Activated T-cell treated with anti-CD3 and anti-CD28 coated beads for 48 hours (primary cell): ENCODE measurements at places on chromosomes 2 and 18.

GRCh38 chr18:51908598-51908944 is 431.4 kb upstream of the DCC start:
- DNase-seq: no peak

DNA sequence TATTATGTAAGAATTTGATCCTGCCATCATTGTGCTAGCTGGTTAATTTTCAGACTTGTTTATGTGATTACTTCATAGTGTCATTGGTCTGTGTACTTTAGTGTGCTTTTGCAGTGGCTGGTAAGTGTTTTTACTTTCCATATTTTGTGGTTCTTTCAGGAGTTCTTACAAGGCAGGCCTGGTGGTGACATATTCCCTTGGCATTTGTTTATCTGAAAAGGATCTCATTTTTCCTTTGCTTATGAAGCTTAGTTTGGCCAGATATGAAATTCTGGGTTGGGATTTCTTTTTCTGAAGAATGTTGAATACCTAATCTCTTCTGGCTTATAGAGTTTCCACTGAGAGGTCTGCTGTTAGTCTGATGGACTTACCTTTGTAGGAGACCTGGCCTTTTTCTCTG is 72.8 kb upstream of the MC4R start:
- DNase-seq: no peak

DNA sequence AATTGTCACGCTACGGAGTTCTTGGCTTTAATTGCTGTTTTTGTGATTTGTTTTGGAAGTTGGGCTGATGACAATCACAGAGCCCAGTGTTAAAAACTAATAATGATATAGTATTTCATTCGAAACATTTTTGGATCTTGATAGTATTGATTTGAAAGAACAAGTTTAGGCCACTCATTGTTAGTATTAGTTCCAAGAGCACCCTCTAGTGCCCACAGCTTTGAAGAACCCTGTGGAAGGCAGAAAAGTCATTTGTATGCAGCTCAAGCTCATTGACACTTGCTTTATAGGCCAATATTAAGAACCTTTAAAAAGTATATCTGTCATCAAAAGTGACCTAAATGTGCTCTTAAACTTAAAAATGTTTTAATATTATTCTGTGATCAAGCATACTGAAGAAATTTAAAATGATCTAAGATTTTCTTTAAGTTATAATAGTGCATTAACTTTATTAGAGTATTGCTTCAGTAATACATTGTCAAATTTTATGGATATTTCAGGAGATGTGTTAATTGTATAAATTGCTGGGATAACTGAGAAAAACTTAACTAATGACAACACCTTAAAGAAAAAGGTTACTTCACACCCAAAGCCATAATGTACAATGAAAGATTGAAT is 191.0 kb downstream of the GRB14 start:
- no peak for DNase-seq

GRCh38 chr2:68108120-68108519 is 45.3 kb upstream of the C1D start:
- DNase-seq: no peak

DNA sequence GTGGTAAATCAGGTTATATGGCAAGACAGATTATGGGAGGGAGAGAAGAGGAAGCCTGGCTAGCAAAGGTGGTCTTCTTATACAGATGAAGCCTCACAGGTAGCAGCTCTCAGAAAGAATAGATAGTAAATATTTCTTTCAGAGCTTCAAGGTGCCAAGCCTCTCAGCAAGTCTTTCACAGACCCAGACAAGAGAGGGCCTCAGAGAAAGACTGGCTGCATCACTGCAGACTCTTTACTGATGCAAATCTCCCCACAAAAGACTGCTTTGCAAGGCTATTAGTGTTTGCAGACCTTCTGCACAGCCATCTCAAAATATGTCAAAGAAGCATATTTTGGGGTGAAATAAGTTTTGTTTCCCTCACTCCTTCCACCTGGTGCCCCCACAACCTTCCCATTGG is 372.4 kb upstream of the RND3 start:
- DNase-seq: no peak

GRCh38 chr2:41169744-41170143 is 717.9 kb upstream of the SLC8A1 start:
- DNase-seq: no peak

- no peak for DNase-seq
Measured at GRCh38 chr2:103788389-103788788, 1026.6 kb downstream of the TMEM182 start.

- no peak for DNase-seq
Measured at GRCh38 chr2:220499225-220499624, 871.8 kb downstream of the SLC4A3 start.

GRCh38 chr18:34399892-34400291 is 175.2 kb upstream of the NOL4 start:
- DNase-seq: no peak

- DNase-seq: peak; percentile 1
Measured at GRCh38 chr18:6920099-6920955, 190.8 kb downstream of the ARHGAP28 start.

DNA sequence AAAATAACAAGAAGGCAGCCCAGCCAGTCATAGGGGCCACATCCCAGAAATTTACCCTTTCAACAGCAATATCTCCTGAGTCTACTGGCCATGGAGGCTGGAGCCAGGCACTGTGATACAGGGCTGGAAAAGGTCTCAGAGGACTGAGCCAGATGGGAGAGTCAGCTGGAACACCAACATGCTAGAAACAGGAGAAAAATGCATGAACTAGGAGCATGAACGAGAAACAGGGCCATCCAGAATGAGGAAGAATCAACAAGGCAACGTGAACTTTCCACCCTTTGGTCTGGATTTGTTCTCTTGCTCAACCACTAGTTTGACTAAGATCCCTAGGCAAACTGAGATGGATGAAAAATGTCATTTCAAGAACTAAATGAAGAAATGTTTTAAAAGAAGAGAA is 13.1 kb downstream of the PID1 start:
- DNase-seq: no peak

DNA sequence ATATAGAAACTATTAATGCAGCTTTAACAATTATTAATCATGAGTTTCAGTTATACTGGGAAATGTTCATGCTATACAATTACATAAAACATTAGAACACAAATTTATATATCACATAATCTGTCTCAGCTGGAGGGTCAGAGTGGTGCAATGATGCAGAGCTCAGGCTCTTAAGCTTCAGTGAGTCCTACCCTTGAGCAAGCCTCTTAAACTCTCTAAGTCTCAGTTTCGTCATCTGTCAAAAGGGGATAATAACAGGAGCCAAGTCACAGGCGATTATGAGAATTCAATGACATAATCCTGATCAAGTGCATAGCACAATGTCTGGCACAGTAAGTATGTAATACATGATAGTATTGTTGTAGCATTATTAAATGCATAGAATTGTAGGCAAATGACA is 46.0 kb downstream of the LAMA1 start:
- DNase-seq: no peak

DNA sequence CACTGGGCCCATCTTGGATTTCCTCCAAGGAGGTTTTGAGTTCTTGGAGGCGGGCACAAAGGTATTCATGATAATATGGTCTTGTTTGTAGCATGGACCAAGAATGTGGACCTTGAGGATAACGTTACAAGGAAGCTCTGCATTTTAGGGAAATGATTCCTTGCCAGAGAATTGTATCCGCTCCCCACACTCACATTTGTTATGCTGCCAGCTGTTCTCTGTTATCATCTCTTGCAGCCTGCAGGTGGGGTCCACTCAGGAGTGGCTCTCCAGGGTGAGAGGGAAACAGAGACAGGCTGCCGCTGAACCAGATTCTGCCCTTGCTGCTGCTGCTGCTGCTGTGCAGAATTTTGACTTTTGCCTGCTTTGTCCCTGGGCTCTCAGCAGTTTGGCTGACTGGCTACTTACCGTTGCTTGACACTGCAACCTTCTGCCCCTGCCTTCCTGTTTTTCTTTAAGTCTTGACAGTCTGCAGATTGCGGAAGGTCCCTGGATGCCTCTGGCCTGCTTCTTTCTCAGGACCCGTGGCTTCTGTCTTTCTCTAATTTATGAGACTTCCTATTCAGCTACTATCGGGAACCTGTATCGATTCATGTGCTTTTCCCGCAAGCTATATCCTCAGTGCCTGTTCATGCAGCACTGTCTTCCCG is 122.3 kb upstream of the DOCK10 start:
- no peak for DNase-seq

- DNase-seq: no peak
Measured at GRCh38 chr2:240292035-240292574, 143.4 kb upstream of the GPC1 start.

- DNase-seq: no peak
Measured at GRCh38 chr2:52676056-52676455, 1091.5 kb upstream of the CHAC2 start.

DNA sequence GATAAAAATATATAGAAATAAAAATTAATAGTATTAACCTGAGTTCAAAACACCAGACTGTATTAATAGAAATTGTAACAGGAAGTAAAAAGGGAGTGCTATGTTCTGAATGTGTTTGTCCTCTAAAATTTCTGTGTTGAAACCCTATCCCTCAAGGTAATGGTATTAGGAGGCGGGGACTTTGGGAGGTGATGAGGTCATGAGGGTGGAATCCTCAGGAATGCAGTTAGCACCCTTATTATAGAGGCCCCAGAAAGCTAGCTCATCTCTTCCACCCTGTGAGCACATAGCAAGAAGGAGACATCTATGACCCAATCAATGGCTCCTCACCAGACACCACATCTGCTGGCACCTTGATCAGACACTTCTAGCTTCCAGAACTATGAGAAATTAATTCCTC is 124.5 kb downstream of the CMPK2 start:
- no peak for DNase-seq

DNA sequence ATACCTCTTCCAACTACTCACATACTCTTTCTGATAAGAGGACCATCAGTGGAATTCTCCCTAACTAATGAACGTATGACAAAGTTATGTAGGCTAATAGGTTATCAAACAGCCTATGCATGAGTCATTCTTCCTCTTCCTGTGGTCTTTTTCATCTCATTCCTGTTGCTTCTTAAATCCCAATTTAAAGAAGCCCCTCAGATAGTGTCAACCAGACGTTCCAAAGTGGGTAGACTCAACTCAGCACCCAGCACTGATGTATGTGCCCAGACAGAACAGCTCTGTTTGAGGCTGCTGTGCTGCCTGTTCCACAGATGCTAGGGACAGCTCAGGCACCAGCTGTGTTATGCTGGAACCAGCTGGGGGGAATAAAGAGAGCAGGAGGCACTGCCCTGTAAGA is 52.6 kb downstream of the CXCR4 start:
- DNase-seq: no peak

GRCh38 chr2:196876364-196876763 is 50.1 kb downstream of the PGAP1 start:
- DNase-seq: no peak

DNA sequence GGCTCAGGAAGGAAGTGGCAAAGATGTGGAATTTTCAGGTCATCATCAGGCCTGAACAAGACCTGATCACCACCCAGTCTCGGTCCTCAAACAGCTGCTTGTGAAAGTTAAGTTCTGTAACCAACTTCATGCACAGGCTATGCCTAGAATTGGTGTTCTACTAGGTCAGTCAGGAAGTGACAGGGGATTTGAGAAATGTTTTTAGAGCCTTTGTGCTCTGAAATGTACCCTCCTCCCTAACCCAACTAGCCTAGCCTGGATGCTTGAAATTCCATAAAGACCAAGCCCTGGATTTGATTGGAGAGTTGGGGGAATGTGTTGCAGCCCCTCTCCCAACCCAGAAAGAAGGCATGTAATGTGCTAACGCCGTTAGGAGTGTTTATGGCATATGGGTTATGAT is 63.3 kb downstream of the TGOLN2 start:
- DNase-seq: no peak

GRCh38 chr18:48673456-48673852 is 134.6 kb downstream of the CTIF start:
- no peak for DNase-seq

- DNase-seq: no peak
Measured at GRCh38 chr2:170345607-170346006, 167.7 kb downstream of the MYO3B start.

GRCh38 chr2:15974565-15975260 is 34.4 kb downstream of the MYCN start:
- no peak for DNase-seq

DNA sequence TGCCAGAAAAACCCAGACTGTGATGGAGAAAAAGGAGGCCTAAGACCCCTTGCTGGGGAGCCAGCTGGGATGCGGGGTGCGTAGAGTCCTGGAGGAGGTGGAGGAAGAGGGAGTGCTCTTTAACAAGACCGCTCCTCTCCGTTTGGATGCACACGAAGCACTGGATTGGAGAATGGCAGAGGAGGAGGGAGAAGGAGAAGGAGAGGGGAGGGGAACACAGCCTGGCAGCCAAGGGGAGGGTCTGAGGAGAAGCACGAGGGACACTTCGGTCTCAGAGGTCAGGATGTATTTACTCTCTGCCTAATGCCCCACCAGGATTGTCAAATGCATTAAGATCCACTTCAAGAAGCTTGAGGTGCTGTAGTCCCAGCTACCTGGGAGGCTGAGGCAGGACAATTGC is 42.0 kb upstream of the SLC35G4 start:
- DNase-seq: no peak

GRCh38 chr18:9557250-9557943 is 57.0 kb downstream of the PPP4R1 start:
- no peak for DNase-seq

- DNase-seq: no peak
Measured at GRCh38 chr2:117212562-117212961, 601.9 kb upstream of the DDX18 start.

DNA sequence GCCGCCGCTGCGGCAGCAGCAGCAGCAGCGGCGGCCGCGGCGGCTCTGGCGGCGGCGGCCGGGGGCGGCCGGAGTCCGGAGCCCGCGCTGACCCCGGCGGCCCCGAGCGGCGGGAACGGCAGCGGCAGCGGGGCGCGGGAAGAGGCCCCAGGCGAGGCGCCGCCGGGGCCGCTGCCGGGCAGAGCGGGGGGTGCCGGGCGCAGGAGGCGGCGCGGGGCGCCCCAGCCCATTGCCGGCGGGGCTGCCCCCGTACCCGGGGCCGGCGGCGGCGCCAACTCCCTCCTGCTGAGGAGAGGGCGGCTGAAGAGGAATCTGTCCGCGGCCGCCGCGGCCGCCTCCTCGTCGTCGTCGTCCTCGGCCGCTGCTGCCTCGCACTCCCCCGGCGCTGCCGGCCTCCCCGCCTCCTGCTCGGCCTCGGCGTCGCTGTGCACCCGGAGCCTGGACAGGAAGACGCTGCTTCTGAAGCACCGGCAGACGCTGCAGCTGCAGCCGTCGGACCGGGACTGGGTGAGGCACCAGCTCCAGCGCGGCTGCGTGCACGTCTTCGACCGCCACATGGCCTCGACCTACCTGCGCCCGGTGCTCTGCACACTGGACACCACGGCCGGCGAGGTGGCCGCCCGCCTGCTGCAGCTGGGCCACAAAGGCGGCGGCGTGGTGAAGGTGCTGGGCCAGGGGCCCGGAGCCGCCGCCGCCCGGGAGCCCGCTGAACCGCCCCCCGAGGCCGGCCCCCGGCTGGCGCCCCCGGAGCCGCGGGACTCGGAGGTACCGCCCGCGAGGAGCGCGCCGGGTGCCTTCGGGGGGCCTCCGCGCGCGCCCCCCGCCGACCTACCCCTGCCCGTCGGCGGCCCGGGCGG is 646 bp downstream of the PHLPP1 start:
- DNase-seq: peak; percentile 55
